Activated naive CD4-positive, alpha-beta T cell treated with anti-CD3 and anti-CD28 coated beads for 36 hours (primary cell): ENCODE measurements at places on chromosomes 6 and 20. TPM values are rescaled to one million over a fixed set of nuclear protein-coding genes. Genes with fewer than 3 reads are reported as not detected.
A peak's percentile ranks its signal among the peaks of the same experiment; 100 is the strongest.

The GSTA3 gene
- total RNA-seq, result not detected

DNA sequence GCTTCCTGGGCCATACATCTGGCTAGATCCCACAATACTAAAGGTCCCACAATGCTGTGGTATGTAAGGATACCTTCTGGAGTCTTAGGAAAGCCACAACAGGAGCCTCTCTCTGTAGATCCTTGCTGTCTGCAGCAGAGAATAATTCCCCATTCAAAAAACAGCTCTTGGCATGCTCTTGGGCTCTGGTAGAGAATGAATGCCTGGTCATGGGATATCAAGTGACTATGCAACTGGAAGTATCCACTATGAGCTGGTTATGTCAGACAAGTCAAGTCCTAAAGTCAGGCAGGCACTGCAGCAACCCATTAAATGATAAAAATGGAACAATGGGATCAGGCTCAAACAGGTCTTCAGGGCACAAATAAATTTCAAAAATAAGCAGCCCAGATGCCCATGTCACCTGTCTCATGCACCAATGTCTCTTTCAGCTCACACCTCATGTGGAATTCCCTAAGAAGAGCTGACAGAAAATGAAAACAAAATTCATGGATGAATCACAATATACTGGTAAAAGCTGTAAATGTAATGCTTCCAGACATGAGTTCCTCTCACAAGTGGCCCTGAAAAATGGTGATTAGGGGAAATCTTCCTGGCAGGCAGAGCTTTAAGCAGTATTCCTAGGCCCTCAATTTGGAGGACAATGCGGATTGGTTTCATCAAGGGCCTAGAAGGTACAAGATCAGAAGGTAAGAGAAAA is 4.3 kb downstream of the AK9 start:
- H3K4me3 ChIP-seq, result no peak overlapping the region
- H3K36me3 ChIP-seq, result no peaks in the 10 kb centered on the region
- peak overlapping the region; percentile 65 for H3K27ac ChIP-seq
- H3K4me1 ChIP-seq, result peaks cover 19% of the 10 kb centered on the region
- H3K27me3 ChIP-seq, result no peaks in the 10 kb centered on the region

The SLC22A3 gene
- total RNA-seq, result not detected

- no peaks in the 10 kb centered on the region for H3K27me3 ChIP-seq
- H3K4me1 ChIP-seq, result peaks cover 88% of the 10 kb centered on the region
- H3K4me3 ChIP-seq, result peak overlapping the region; percentile 17
- H3K27ac ChIP-seq, result peak overlapping the region; percentile 72
Measured at GRCh38 chr6:127812985-127813698, 87.7 kb downstream of the THEMIS start.

The PAX1 gene
- not detected for total RNA-seq

The NKX2-2 gene
- total RNA-seq, result not detected

DNA sequence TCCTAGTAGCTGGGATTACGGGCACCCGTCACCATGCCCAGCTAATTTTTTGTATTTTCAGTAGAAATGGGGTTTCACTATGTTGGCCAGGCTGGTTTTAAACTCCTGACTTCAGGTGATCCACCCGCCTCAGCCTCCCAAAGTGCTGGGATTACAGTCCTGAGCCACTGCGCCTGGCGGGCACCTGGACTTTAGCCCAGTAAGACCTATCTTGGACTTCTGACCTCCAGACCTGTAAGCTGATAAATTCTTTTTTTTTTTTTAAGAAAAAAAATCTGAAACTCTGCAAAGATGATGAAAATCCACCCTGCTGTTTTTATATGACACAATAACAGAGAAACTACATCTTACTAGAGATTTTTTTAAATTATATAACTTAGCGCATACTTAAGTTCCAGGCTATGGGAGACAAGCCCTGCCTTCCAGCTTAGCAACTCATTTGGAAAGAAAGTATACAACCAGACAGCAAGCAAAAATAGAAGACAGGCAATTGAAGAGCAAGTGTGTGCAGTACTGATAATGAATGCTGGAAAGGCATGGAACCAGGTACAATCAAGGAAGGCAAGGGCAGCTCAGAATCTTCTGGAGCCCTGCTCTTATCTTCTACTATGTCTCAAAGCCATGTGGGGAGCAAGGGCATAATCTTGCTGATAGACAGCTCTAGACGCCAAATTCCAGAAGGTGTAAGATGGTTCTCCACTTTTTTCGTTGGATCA is 104.2 kb downstream of the CD83 start:
- no peaks in the 10 kb centered on the region for H3K27me3 ChIP-seq
- H3K4me1 ChIP-seq, result peaks cover 2% of the 10 kb centered on the region

DNA sequence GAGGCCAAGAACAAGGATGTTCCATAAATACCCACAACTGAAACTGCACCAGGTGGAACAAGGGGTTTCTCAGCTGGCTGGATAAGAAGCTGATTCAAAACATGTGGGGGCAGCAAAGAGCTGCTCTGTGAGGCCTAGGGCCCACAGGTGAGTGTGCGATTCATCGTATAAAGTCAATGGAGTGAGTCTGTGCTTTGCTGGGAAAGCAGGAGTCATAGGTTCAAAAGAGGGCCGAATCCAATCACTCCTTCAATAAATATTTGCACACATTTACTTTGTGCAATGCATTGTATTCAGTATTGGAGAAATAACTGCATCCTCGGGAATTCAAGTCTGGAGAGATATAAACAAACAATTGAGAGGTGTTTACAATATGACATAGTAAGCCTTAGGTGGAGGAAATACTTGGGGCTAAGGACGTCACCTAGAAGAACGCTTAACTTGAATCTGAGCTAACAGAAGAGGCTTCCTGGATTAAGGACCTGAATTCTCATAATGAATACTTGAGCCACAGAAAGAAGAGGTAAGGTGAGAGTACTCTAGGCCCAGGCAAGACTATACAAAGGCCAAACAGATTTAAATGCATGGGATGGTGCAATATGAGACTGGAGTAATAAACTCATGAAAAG is 83.7 kb upstream of the TMEM30A start:
- H3K4me1 ChIP-seq, result no peaks in the 10 kb centered on the region
- no peak overlapping the region for H3K27ac ChIP-seq
- no peaks in the 10 kb centered on the region for H3K36me3 ChIP-seq
- peak; percentile 19 for DNase-seq
- peaks cover 5% of the 10 kb centered on the region for H3K27me3 ChIP-seq

The EYS gene
- not detected for total RNA-seq

The CLIC5 gene
- total RNA-seq, result 1.5 TPM

The CST5 gene
- total RNA-seq, result not detected

DNA sequence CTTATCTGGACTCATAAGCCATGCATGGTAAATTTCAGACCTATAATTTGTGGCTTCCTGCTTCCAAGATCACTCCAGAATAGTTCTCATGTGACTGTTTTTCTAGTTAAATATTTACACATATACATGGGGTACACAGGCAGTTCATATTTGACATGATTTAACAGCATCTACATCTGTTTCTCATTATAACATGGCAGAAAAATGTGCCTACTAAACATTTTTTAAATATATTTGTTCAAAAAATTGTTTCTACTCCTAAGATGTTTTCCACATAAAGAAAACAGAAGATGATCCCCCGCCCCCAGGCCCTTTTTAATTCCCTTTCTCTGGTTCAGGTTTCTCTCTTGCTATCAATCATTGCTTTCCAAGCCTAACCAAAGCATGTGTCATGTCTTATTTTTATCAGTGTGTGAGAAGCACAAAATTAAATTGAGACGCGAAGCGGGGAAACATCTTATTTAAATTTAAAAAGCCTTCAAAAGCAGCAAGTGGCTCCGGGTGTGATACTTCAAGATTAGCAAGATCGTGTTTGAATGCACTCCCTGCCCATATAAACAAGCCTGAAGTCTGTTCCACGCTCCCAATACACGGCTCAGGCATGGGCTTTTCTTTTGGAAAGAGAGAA is 37.3 kb downstream of the IPCEF1 start:
- no peaks in the 10 kb centered on the region for H3K27me3 ChIP-seq
- H3K4me3 ChIP-seq, result no peak overlapping the region
- H3K4me1 ChIP-seq, result peaks cover 2% of the 10 kb centered on the region
- no peak overlapping the region for H3K27ac ChIP-seq
- no peak for DNase-seq

- H3K4me3 ChIP-seq, result no peak overlapping the region
- H3K36me3 ChIP-seq, result no peaks in the 10 kb centered on the region
- no peaks in the 10 kb centered on the region for H3K27me3 ChIP-seq
- peaks cover 53% of the 10 kb centered on the region for H3K4me1 ChIP-seq
- peak; percentile 48 for DNase-seq
- no peak overlapping the region for H3K27ac ChIP-seq
Measured at GRCh38 chr6:16514249-16514648, 247.0 kb downstream of the ATXN1 start.

The PTCHD4 gene
- not detected for total RNA-seq

DNA sequence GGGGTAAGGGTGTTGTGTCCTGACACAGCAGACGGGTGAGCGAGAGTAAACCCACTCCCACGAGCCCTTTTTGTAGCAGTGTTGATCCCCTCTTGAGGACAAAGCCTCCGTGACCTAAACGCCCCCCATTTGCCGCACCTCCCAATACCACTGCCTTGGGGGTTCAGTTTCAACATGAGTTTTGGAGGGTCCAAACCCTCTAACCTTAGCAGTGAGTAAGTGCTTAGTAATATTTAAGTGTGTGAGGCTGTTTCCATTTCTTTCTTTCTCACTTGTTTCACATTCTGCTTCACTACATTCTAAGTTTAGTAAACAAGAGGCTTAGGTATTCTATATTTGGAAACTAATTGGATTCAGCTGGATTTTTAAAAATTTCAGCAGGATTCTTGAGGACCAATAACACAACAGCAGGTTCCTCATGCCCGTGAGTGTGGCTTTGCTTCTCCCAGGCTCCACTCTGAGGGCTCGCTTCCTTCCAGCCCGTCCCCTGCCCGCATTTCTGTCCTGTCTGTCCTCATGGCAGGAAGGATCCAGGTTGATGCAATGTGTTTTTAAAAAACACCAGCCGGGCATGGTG is 41.2 kb downstream of the SNX9 start:
- peaks cover 66% of the 10 kb centered on the region for H3K4me1 ChIP-seq
- no peak for DNase-seq
- no peak overlapping the region for H3K4me3 ChIP-seq
- no peaks in the 10 kb centered on the region for H3K27me3 ChIP-seq

DNA sequence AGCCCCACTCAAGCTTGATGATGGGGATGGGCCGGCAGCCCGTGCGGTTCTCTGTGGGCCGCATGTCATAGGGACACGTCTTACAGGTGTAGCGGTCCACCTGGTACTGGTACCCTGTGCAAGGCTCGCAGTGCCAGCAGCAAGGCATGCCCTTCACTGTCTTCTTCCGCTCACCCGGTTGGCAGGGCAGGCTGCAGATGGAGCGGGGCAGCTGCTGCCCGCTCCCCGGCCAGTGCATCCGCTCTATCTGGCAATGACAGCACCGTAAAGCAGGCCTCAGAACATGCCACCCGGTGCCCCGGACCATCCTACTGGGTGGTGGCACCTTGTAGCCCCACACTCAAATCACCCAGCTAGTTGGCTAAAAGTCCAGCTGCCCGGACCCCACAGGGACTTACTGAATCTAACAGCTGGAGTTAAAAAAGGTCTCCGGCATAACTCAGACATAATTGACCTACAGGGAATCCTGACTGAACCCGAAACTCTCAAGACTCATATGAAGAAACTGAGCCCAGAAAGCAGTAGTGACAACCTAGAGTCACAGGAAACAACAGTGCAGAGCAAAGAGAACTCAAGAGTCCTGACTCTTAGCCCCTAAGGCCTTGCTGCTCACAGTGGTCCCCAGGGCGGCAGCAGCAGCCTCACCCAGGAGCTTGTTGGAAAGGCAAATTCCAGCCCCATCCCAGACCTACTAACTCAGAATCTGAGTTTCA is 109.4 kb downstream of the GRM4 start:
- no peaks in the 10 kb centered on the region for H3K36me3 ChIP-seq
- no peak for DNase-seq
- no peak overlapping the region for H3K4me3 ChIP-seq
- no peaks in the 10 kb centered on the region for H3K4me1 ChIP-seq
- H3K27me3 ChIP-seq, result no peaks in the 10 kb centered on the region

DNA sequence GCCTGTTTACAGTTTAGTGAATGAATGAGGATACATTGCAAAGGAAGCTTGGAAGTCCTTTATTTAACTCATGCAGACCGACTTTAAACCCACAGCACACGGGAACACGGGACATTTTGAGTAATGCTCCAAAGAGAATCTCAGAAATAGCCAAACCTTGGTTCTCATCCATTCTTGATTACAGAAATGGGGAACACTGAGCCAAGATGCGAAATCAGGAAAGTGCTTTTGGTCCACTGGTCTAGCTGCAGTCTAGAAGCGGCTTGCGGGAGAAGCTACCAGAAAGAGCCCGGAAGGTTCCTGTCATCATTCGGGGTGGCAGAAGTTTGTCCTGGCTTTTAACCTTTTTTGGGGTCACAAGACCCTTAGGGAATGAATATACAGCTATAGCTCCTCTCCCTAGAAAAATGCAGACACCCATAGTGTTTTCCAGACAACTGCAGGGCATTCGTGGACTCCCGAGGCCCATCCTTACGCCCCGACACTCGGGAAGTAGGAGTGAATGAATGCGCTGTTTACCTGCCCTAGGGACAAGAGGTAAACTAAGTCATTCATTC is 475 bp upstream of the TMEM181 start:
- no peaks in the 10 kb centered on the region for H3K27me3 ChIP-seq
- DNase-seq, result no peak
- H3K36me3 ChIP-seq, result no peaks in the 10 kb centered on the region
- H3K27ac ChIP-seq, result peak overlapping the region; percentile 26
- H3K4me1 ChIP-seq, result peaks cover 31% of the 10 kb centered on the region

The SLC16A10 gene
- 8.1 TPM for total RNA-seq

DNA sequence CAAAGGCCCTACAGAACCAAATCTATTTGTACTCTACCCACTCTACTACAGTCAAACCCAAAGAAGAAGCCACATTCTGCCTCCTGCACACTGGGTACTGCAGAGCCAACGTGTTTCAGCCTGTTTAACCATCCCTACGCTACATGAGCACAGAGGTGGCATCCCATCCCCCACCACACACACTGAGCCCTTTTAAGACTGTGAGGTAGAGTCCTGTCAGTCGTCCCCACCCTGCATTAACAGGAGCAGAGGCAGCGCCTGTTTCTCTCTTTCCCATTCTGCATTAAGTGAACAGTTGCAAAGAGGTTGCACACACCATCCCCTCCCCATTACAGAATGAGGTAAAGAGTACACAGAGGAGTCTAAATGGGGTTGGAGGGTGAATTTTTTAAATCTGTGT is 5.2 kb upstream of the RSPH4A start:
- H3K27ac ChIP-seq, result no peak overlapping the region
- DNase-seq, result no peak
- H3K4me1 ChIP-seq, result peaks cover 2% of the 10 kb centered on the region
- H3K4me3 ChIP-seq, result no peak overlapping the region

The LHFPL5 gene
- total RNA-seq, result not detected

The PI16 gene
- 0.24 TPM for total RNA-seq

- H3K36me3 ChIP-seq, result no peaks in the 10 kb centered on the region
- H3K4me1 ChIP-seq, result no peaks in the 10 kb centered on the region
- H3K27ac ChIP-seq, result no peak overlapping the region
- H3K27me3 ChIP-seq, result no peaks in the 10 kb centered on the region
- no peak for DNase-seq
- H3K4me3 ChIP-seq, result no peak overlapping the region
Measured at GRCh38 chr20:12289465-12289864, 371.8 kb downstream of the BTBD3 start.
